ENCODE measurements at places on chromosomes 2 and 18.

DNA sequence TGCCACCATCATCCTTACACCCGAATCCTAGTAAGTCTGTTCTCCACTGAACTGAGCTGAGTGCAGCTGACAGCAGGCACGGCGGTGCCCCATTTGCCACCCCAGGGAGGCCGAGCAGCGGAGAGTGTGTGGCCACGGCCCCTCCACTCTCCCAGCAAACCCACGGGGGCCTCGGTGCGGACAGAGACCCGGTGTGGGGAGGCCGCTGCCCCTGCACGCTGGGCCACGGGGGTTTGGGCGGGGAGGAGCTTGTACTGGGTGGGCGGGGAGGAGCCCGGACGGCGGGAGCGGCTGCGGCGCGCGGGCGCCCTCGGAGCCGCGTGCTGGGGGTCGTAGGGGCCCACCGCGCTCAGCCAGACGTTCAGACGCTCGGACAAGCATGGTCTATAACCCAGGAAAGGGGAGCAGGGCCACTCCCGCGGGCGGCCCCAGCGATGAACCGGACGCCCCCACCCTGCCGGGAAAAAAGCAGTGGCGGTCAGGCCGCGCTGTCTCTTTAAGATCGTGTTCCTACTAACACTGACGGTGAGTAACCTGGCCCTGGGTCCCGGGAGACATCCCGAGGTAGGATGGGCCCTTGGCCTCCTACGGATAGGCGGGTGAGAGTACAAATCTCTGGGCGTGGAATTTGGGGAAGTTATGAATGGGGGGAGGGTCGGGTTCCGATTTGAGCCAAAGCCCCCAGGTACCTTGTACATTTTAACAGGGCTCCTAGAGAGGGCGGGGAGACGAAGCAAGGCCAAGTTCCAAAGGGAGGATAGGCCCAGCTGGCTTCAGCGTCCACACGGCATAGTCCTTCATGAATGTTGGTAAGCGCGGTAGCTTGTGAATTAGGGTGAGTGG, at the start of gene ITPRIPL1:
Gene ITPRIPL1 (plus strand): TSS at position 277 of the 843 bp plus-strand sequence. CDS start 523 bp downstream, at position 800.
- no peak for DNase-seq

- DNase-seq, result no peak
Observed at GRCh38 chr2:132419941-132420340, 3.3 kb downstream of the GPR39 start.

- DNase-seq, result no peak
Observed at GRCh38 chr2:85132397-85132796, 795 bp upstream of the TCF7L1 start.

DNA sequence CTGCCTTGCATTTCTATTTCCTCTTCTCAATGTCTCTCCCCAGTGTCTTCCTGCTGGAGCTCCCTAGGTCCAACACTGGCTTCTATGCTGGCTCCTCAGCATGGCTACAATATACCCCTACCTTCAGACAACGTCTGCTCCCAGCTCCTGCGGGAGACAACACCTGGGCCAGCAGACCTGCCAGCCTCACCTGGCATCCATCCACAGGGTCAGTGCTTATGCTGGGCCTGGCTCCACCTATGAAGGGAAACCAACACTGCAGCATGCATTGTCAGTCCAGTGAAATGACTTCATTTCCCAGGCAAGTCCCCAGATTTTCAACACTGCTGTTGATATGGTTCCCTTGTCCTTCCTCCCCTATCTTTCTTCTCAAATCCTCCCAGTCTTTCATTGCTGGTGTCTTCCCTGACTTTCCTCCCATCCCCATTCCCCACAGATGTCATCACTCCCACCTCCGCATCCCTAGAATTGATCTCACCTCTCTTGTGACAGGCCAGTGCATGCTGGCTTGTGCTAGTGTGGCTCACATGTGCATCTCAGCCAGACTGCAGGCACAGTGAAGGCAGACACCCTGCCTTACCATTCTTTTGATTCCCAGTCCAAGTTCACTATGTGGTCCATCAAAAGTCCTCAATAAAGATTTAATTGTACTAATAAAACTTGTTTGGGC, 98.0 kb downstream of the MYO5B start:
- no peak for DNase-seq

- DNase-seq, result no peak
Observed at GRCh38 chr18:61972389-61973264, 79.8 kb upstream of the RNF152 start.

DNA sequence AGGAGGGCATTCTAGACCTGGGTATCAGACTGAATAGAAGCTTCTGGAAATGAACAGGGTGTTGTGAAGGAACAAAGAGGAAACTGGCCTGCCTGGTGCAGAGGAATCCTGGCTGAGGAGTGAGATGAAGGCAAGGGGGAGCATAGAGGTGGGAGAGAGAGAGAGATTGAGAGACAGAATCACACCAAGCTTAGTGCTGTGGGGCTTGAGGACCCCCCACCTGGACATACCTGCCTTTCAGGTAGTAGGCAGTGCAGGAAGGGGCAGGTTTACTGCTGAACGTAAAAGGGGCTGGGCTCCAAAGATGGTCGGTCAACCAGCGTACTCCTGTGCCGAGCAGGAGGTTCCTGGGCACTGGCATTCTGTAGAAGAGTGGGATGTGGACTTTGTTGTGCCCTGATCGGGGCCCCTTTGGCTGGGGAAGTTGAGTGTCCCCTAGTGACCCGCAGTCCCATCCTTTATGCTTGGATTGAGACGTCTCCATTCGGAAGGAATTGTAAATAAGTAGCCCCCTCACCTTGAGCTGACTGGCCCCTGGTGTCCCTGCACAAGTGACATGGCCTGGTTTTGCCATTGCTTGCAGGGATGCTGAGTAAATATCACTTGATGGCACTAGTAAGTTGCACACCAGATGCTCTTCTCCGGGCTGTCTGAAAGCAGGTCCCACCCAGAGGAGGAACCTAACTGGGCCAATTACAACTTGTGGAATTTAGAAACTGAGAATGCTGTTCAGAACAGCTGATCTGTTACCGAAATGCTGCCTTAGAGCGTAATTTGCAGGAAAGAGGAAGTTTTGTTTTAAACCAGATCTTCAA, 1.4 kb downstream of the UBE2F start:
- peak; percentile 10 for DNase-seq

GRCh38 chr18:34990597-34990996, 50.6 kb upstream of the MAPRE2 start:
- DNase-seq, result no peak

DNA sequence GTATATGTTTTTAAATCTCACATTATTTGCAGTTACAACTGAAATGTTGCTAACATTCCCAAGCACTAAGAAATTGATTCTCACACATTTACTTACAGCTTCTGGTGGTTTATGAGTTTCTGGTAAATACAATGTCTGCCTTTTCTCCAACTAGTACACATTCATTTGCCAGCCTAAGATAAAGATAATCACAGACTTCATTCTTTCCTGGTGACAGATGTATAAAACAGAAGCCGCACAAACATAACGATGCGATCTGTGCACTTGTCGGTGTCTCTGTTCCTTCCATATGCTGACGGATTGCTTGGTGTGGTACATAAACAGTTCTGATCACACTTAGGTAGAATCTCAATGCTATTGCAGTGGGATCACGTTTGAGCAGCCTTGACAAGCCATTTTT, 100.4 kb upstream of the DDX18 start:
- no peak for DNase-seq

GRCh38 chr2:30201990-30202389, 29.3 kb upstream of the LBH start:
- no peak for DNase-seq

- DNase-seq, result no peak
Observed at GRCh38 chr2:84158605-84159004, 300.5 kb downstream of the SUCLG1 start.

DNA sequence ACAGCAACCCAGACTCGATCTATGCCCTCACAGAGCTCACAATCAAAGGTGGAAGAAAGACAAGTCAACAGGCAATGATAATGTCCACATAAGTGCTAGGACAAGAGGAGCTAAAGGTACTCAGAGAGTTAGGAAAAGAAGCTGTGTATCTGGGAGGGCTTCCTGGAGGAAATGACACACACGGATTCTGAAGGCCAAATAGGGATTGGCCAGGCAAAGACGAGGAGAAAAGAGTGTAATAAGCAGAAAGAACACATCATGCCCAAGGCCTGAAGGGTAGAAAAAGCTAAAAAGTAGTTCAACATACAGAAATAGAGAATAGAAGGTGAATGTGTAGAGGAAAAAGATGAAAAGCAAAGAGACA, 36.1 kb downstream of the VIT start:
- DNase-seq, result no peak

DNA sequence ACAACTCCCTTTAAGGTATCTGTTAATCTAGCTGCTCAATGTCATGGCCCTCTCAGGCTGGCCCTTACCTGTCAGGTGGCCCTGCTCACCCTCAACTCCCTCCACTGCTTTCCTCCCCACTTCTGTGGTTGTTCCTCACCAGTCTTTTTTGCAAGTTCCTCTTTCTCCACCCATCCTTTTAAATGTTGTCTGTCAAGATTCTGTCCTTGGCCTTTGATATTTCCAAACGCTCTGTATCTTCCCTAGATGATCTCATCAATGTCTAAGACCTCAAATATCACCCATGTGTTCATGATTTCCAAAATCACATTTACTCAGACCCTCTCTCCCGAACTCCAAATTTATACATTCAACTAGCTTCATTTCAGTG, 3.5 kb downstream of the PTPN2 start:
- DNase-seq, result no peak
